ENCODE measurements at places on chromosomes 7 and 10.

DNA sequence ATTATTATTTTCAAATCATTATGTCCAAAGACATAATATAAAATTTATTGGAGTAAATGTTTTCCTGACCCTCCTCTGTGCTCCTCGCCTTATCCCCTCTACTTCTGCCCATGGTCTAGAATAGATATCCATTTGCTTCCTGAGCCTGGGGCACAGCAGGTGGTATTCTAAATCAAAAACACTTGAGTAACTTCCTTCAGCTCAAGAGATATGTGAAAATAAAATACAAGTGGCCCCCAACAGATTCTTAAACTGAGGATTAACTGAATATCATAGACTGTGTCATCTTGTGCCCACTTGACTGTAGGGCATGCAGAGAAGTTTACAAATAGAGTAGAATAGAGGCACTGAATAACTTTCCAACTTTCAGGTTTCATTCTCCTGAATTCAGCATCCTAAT, 59.1 kb downstream of the HGF start:
- DNase-seq = no peak

DNA sequence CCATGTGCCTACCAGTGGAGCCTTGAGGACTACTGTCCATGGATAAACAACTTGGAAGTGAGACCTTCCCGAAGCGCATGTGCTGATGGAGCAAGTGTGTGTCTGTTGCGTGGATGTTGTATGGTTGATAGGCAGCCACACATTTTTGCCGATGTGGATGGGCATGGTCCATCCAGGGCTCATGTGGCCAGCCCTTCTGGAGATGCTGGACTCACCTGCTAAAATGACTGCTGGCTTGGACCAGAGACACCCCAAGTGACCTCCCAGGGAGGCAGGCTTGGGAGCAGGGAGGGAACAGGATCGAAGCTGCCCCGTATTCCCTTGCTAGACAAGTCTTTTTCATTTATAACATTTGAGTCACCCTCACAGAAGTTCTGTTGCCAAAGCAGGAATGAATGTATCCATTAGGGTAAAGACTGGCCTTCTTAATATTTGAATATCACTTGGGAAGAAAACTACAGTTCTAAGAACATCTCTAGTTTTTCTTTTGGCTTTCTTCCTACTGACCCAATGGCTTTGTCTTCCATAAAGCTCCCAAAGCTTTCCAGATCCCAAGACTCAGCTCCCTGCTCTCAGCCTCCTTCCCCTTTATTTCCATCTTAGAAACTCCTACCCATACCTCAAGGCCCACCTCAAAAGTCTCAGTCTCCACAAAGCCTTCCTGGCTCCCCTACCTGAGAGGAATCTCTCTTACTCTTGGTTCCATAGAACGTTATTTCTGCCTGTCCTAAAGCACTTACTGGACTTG, 3.0 kb downstream of the PTPRE start:
- DNase-seq = no peak

DNA sequence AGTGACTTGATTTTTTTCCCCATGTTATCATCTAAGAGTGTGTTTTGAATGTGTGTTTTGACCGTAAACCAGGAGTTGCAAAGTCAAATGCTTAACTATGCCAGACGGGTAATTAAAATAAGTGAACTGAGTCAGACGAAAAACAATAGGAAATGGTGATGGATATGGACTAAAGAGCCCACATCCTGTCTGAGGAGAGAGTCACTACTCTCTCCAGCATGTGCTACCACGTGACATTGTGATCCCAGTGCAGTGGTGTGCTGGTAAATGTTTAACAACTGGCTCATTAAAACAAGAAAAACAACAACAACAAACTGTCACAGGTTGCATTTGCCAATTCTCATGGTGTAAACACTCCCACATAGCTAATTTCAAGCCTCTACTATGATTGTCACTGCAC, 164.3 kb downstream of the SUGCT start:
- DNase-seq = peak; percentile 84

DNA sequence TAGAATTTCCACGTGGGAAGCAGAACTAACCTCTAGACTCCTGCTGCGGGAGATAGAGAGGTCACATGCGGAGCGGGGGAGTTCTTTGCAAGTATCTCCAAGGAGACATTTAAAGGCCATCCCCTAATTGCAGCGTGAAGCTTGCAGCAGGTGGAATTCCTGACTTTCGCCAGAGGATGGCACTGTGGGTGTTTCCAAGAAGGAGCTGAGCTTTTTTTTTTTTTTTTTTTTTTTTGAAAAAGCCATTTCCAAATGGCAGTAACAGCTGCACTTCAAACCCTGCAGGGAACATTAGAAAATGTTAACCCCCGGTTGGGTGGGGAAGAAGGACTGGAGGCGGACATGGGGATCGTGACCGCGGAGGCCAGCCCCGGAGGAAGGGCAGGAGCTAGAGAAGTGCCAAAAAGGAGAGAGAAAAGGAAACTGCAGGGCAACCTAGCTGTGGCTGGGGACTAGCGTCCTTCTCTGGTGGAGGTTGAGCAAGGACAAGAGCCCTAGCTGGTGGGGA, 487.7 kb downstream of the TYW1 start:
- DNase-seq = peak; percentile 52

GRCh38 chr7:76234931-76235441, 33.3 kb downstream of the SRRM3 start:
- DNase-seq = peak; percentile 90

GRCh38 chr7:133288970-133289369, 36.1 kb downstream of the EXOC4 start:
- no peak for DNase-seq

GRCh38 chr10:113221756-113222168, 271.7 kb downstream of the TCF7L2 start:
- peak; percentile 24 for DNase-seq

DNA sequence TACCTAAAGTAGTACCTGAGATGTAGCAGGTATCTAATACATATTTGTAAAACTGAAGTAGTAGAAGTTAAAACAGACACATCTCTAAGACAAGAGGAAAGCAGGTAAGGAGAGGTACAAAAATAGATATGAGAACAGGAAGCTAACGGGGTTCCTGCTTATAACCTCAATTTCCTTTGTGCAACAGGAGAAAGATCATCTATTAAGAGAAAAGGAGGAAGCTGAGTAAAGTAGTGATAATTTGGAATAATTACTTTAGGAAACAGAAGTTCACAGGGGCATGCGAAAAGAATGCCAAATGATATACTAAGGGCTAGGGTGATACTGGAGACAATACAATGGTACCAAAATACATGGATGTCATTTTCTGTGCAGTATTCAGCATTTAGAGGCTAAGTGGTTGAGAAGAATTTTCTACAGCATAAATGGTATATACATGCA, 108.7 kb downstream of the NRBF2 start:
- no peak for DNase-seq
